ENCODE measurements at places on chromosomes 1 and 21. TPM values are rescaled to one million over a fixed set of nuclear protein-coding genes. Genes with fewer than 3 reads are reported as not detected.

- no peak overlapping the region for H3K27ac ChIP-seq
- H3K4me1 ChIP-seq = no peaks in the 10 kb centered on the region
- no peak overlapping the region for H3K4me3 ChIP-seq
- H3K27me3 ChIP-seq = no peaks in the 10 kb centered on the region
Measured at GRCh38 chr1:75668813-75669212, 55.7 kb upstream of the ACADM start.

The CCDC24 gene
- 1.4 TPM for total RNA-seq

DNA sequence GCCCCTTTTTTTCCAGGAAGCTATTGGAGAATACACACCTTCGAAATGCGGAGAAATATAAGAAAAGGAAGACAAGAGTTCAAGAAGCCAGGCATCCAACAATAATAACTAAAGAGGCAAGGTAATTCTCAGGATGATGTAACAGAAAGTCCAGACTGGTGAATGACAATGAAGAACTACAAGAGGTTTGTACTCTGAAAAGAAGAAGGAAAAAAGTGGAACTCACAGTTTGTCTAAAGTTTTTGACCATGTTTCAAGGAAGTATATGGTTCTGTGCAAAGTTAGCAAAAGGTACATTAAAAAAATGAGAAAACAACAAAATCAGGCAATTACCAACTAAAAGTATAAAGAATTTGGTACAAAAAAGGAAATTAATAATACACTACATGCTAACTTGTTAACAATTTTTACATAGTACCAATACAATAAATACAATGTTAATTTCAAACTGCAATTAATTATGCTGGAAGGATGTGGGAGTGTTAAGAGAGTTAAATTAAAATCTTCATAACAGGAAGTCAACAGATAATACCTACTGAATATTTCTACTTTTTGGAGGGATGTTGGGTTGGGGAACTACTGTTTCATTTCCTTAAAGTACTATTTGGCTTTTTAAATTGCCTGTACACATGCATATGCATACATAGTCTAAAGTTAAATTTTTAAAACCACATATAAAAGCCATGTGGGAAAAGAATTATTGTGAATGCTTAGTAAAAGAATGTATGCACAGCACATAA is 12.9 kb upstream of the CD55 start:
- no peak overlapping the region for H3K4me3 ChIP-seq
- no peaks in the 10 kb centered on the region for H3K27me3 ChIP-seq
- peaks cover 35% of the 10 kb centered on the region for H3K4me1 ChIP-seq
- DNase-seq = no peak
- H3K36me3 ChIP-seq = no peaks in the 10 kb centered on the region

- DNase-seq = peak; percentile 16
- H3K27me3 ChIP-seq = no peaks in the 10 kb centered on the region
- H3K36me3 ChIP-seq = no peaks in the 10 kb centered on the region
- H3K27ac ChIP-seq = peak overlapping the region; percentile 23
Measured at GRCh38 chr1:6016191-6016865, 24.1 kb upstream of the NPHP4 start.

DNA sequence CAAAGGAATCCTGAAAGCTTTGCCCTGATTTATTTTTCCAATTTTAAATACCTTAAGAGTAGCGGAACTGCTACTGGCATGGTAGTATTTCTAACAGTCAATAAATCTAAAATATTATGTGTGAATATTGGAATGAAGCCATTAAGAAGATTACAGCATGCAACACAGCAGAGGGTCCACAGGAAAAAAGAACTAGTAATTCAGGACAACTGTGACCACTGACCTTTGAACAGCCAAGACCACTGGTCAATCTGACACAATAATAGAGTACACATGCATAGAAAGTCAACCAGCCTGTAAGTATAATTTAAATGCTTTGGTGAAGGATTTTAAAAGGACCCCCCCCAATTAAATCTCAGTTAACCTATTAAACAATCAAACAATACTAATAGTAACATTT is 171.0 kb downstream of the DENND1B start:
- no peaks in the 10 kb centered on the region for H3K27me3 ChIP-seq
- no peak overlapping the region for H3K27ac ChIP-seq
- no peaks in the 10 kb centered on the region for H3K4me1 ChIP-seq
- no peak overlapping the region for H3K4me3 ChIP-seq

The TPRG1L gene
- 54.0 TPM for total RNA-seq

GRCh38 chr1:18128298-18128697 is 20.7 kb downstream of the IGSF21 start:
- no peak overlapping the region for H3K4me3 ChIP-seq
- H3K27ac ChIP-seq = no peak overlapping the region
- H3K4me1 ChIP-seq = no peaks in the 10 kb centered on the region
- H3K27me3 ChIP-seq = peaks cover 100% of the 10 kb centered on the region
- no peaks in the 10 kb centered on the region for H3K36me3 ChIP-seq

DNA sequence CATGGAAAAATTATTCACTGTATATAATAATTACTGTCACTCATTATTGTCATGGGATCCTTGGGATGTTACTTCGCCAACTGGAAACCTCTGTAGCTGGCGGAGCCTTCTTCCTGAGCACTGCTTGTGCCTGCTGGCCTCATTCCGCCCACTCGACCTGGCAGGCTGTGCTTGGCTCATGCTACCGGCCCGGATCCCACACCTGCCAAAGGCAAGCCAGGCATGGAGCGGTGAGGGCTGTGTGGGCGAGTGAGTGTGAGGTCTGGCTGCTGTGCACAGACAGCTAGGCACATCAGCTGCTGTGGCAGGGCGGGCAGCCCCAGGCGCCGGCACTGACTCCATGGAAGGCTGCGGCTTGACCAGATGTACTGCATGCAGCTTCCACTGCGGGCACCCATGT is 78.4 kb downstream of the DISP1 start:
- no peak for DNase-seq
- no peaks in the 10 kb centered on the region for H3K36me3 ChIP-seq
- no peak overlapping the region for H3K4me3 ChIP-seq
- H3K4me1 ChIP-seq = peaks cover 35% of the 10 kb centered on the region

The OPRD1 gene
- total RNA-seq = not detected

The PRRX1 gene
- 74.7 TPM for total RNA-seq

DNA sequence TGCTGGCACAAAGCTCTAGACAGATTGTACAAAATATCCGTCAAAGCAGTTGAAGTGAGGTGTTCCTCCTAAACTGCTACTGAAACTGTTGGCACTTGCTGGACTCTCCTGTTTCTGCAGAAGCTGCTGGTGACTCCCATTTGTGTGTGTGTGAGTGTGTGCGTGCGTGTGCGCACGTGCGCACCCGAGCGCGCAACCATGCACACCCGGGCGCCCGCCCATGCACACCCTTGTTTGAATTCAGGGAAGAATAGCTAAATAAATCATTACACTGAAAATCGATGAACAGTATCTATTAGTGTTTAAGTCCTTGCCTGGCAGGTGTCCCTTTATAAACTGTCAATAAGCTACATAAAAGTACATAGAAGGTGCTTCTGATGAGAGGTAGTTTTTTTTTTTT is 156.4 kb upstream of the B3GALT2 start:
- no peaks in the 10 kb centered on the region for H3K36me3 ChIP-seq
- H3K27me3 ChIP-seq = no peaks in the 10 kb centered on the region
- no peak overlapping the region for H3K4me3 ChIP-seq
- H3K4me1 ChIP-seq = no peaks in the 10 kb centered on the region
- H3K27ac ChIP-seq = no peak overlapping the region

GRCh38 chr1:222310836-222311235 is 237.1 kb downstream of the HHIPL2 start:
- no peaks in the 10 kb centered on the region for H3K36me3 ChIP-seq
- no peak overlapping the region for H3K4me3 ChIP-seq
- H3K27ac ChIP-seq = peak overlapping the region; percentile 44
- H3K27me3 ChIP-seq = peaks cover 2% of the 10 kb centered on the region

DNA sequence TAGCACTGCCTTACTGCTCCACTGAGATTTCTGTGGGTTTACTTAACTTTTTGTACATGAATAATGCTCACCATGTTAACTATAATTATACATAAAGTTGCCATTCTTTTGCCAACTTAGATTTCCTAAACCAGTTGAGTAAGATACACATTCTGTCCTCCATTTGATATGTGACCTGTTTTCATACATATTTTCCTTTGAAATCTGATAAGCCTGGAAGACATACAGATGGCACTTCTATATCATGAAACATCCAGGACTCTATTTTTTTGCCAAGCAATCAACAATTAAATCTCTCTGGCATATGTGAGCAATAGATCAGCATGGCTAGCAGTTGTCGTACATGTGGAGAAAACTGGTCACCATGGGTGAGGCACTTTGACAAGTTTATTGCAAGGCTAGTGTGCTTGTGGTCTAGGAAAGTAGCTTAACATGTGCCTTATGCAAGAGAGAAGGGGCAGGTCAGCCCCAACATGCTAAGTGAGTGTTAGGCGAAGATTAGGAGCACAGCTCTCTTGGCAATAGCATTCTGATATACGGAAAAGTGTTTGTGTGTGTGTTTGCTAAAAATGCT is 14.2 kb downstream of the PRRX1 start:
- H3K27ac ChIP-seq = no peak overlapping the region
- H3K4me3 ChIP-seq = no peak overlapping the region
- H3K27me3 ChIP-seq = no peaks in the 10 kb centered on the region
- H3K36me3 ChIP-seq = no peaks in the 10 kb centered on the region
- H3K4me1 ChIP-seq = peaks cover 51% of the 10 kb centered on the region

The TNFSF18 gene
- total RNA-seq = not detected

The SPRR4 gene
- total RNA-seq = not detected

The USH2A gene
- total RNA-seq = 3.6 TPM

The COL9A2 gene
- total RNA-seq = 0.27 TPM

GRCh38 chr1:5475572-5475971 is 516.7 kb downstream of the NPHP4 start:
- H3K27me3 ChIP-seq = peaks cover 83% of the 10 kb centered on the region
- H3K4me3 ChIP-seq = no peak overlapping the region
- H3K27ac ChIP-seq = no peak overlapping the region
- no peaks in the 10 kb centered on the region for H3K4me1 ChIP-seq

The OR2G6 gene
- not detected for total RNA-seq

The SPRR3 gene
- not detected for total RNA-seq

DNA sequence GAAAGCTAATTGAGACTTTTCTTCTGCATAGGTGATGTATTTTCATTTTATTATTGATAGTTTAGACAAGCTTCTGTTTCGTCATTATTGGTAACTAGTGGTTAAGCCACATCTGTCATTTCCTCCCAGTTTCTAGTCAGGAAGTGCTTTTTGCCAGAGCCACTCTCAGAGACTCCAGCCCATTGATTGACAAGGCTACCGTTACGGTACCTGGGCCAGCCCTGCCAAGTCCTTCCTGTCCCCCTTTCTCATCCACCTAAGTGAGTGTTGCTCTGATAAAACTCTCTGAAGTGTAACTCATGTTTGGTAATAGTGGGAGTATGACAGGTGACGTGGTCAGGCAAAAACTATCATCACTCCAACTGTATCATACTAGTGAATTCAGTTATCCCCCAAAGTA is 29.6 kb upstream of the AGL start:
- H3K27me3 ChIP-seq = no peaks in the 10 kb centered on the region
- no peak for DNase-seq
- no peak overlapping the region for H3K27ac ChIP-seq
- no peaks in the 10 kb centered on the region for H3K36me3 ChIP-seq
- peaks cover 5% of the 10 kb centered on the region for H3K4me1 ChIP-seq
- no peak overlapping the region for H3K4me3 ChIP-seq

DNA sequence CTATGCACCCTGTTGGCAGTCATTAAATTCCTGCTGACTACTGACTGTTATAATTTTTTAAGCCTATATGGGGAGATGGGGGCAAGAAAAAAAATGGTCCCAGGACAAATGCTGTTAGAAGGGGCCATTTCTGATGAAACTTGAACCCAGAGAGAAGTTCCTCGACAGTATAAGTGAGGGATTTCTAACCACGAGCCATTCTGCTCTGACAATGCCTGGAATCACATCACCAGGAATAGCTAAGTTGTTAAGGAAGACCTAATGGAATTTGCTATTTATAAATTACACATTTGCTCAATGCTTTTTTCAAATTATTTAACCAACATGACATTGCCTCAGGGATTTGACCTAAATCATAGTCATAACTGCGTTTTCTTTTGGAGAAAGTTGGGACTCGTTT is 55.2 kb downstream of the LHX9 start:
- H3K4me3 ChIP-seq = no peak overlapping the region
- DNase-seq = no peak
- H3K4me1 ChIP-seq = no peaks in the 10 kb centered on the region
- no peaks in the 10 kb centered on the region for H3K36me3 ChIP-seq
- no peak overlapping the region for H3K27ac ChIP-seq

GRCh38 chr1:150005606-150006005 is 4.9 kb downstream of the OTUD7B start:
- H3K27me3 ChIP-seq = no peaks in the 10 kb centered on the region
- H3K27ac ChIP-seq = no peak overlapping the region
- peaks cover 69% of the 10 kb centered on the region for H3K4me1 ChIP-seq
- H3K36me3 ChIP-seq = peaks cover 15% of the 10 kb centered on the region
- no peak overlapping the region for H3K4me3 ChIP-seq

DNA sequence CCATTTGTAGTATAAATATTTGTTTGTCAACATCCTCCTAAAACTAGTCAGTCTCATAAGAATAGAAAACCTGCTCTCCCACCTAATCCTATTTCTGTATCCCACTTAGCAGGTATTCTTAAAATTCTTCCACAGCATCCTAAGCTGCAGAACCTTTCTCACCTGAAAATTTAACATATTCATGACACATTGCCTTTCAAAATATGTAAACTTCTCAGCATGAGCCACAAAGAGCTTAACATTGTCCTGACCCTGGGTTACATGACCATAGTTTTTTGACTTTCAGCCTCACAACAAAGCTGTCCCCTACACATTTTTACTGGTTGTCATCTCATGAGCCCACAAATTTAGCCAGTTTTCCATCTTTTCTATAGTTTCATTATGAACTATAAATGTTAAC is 712.1 kb downstream of the LTN1 start:
- no peaks in the 10 kb centered on the region for H3K36me3 ChIP-seq
- no peak for DNase-seq
- H3K27me3 ChIP-seq = no peaks in the 10 kb centered on the region
- H3K27ac ChIP-seq = no peak overlapping the region
- H3K4me3 ChIP-seq = no peak overlapping the region

- DNase-seq = no peak
- H3K4me3 ChIP-seq = no peak overlapping the region
- no peaks in the 10 kb centered on the region for H3K27me3 ChIP-seq
- H3K27ac ChIP-seq = no peak overlapping the region
- peaks cover 6% of the 10 kb centered on the region for H3K36me3 ChIP-seq
Measured at GRCh38 chr1:243639027-243639658, 210.9 kb downstream of the AKT3 start.

GRCh38 chr1:233379869-233380438 is 52.4 kb downstream of the MAP3K21 start:
- no peak overlapping the region for H3K27ac ChIP-seq
- no peaks in the 10 kb centered on the region for H3K27me3 ChIP-seq
- no peaks in the 10 kb centered on the region for H3K4me1 ChIP-seq
- DNase-seq = no peak

DNA sequence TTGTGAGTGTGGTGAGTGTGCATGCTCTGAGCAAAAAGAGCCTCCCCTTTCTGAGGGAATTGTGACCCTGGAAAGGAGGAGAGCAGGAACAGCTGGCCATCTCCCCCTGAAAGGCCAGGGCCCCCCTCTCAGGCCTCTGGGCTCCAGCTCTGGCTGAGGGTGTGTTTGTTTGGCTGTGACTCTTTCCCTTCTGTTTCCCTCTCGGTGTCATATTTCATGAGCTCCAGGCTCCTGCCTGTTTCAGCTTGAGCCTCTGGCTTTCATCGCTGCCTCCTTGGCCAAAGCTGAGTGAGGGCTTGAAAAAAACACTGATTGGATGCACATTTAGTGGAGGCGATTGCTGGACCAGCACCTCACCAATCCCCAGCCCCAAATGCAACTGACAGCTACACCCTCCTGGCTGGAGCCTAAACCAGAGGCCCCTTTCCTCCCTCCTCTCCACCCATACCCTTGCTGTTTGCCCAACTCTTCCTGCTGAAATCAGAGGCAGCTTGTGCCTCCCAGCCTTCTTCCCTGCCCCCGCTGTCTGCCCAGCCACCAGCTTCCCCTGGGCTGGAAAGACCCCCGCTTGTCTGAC is 64.1 kb downstream of the DDR2 start:
- H3K27ac ChIP-seq = peak overlapping the region; percentile 86
- H3K4me3 ChIP-seq = peak overlapping the region; percentile 38
- H3K27me3 ChIP-seq = no peaks in the 10 kb centered on the region
- DNase-seq = peak; percentile 78

All from left ventricle myocardium inferior (tissue), 1 donor.